Stimulated activated CD8-positive, alpha-beta memory T cell treated with anti-CD3 and anti-CD28 coated beads, Interleukin-15, amount 100 ng/mL, for 1 hour (primary cell): ENCODE measurements at places on chromosomes 2 and 18.

DNA sequence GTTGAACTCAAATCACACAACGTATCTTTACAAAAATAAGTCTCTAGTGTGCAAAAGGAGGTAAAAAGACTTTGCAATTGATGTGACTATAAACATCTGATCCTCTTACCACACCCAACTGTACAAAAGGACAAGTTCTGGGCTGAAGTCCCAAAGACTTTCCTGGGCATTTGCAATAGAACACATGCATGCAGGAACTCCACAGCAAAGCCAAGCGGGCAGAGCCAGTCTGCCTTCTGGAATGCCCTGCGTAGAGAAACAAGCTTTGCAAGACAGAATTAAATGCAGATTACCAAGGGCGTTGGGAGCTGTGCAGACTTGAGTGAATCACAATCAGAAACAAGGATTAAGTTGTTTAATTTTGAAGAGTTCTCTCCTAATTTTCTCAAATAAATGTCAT, 208.4 kb upstream of the ZNF521 start:
- DNase-seq = no peak

DNA sequence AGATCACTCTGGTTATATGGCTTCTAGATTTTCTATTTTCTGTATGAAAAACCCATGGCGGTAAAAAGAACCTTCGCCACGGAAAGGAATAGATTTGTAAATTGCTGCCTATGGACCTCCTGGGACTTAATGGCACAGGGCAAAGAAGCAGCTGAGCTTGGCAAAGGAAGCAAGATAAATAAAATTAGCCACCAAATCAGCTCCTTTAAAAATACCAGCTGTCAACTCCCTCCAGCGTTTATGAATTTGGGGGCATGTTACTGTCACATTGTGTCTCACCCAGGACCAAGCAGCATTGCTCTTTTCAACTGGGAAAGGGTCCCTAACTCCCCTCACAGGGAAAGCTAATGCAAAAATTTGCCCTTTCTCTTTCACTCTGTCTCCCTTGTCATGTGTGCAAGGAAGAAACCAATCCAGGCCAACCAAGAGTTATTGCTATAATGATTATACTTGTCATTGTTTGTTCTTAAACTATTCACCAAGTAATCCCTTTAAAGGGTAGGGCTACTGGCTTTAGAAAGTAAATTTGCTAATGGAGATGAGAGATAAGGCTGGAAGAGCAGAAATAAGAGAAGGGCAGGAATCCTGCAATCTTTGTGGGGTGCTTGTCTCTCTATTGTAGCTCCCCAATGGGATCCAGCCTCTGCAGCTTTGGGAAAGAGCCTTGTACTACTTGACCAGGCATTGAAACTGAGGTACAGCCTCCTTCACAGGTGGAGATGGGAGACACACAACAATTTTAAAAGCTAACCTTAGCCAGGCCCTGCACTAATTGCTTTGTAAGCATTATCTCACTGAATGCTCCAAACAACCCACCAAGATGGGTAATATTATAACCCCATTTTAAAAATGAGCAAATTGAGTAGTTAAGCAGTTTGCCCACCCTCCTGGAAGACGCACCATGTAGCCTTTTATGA, 119.1 kb upstream of the KLF7 start:
- no peak for DNase-seq

GRCh38 chr2:58680755-58681310, 439.7 kb upstream of the FANCL start:
- no peak for DNase-seq

DNA sequence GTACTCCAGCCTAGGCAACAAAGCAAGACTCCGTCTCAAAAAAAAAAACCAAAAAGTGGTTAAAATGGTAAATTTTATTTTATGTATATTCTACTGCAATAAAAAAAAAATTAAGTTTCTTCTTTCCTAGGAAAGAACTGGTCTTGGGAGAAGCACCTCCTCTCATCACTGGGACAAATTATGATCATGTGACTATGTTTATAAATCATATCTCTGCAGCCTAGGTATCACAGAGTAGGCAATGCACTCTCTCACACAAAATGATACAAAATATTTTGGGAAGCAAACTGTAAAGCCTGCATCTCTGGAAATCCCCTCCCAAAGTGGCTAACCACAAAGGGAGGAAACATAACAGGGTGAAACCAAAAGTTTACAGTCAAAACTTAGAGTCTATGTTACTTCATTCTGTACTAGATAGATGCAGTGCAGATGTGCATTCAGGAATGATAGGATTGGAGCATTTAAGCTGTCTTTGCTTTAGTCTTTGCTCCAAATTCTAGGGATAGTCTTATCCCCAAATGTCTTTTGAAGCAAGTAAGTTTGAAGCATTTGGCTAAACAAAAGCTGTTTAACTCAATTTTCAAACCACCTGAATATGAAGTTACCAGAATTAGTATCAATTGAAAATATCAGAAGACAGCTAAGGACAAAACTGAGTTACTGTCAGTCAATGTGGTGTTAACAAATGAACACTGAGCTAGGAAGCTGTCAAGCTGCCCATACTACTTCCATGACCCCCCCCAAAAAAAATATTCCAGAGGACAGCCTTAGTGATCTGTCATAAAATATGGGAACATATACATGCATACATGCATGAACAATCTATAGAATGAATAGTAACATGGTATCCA, 21.1 kb upstream of the MALT1 start:
- DNase-seq = no peak

DNA sequence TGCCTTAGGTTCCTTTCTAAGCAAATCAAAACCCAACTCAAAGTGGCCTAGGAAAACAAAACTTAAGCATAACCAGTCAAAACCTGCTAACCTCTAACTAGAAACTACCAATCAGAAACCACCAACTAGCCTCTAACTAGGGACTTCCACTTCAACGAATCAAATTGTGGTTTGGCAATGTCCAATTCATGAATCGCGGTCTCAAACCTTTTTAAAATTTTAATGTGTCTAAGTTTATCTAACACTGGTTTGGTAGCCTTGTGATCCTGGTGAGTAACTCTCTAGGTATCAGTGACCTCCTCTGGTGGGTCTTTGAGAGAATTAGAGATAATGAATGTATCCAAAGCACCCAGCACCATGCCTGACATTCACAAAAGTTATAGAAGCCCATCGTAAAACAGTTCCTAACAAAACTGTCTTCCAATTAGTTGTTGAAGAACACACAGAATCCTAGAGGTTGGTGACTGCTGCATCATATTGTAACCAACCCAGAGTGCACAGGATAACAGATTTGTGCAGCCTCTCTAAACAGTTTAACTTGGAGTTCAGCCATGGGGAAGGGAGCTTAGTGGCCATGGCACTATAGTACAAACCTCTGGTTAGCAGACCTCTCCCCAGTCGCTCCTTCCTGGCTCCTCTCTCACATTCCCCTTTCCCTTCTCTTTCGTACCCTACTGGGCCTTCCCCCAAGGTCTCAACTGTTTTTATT, 45.2 kb upstream of the B3GNT2 start:
- DNase-seq = no peak

DNA sequence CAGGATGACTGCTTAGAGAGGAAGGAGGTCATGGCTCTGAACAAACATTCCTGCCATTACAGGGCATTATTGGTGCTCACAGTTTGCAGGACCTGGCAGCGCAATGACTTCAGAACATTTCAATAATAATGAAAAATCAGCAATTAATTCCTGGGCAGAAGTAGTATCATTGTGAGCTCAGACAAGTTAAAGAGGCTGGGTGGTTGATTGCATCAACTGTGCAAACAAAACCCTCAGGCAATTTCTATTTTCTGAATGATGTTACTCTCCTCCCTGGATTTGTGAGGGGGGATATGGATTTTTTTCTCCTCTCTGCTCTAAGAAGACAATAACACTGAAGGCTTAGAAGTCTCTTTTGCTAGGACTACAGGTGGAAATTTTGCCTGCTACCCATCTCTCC, 168.1 kb upstream of the TACR1 start:
- no peak for DNase-seq

GRCh38 chr2:45459860-45460259, 151.2 kb downstream of the SRBD1 start:
- no peak for DNase-seq

- no peak for DNase-seq
These were observed 264.1 kb upstream of the MEIS1 start for GRCh38 chr2:66170744-66171330.

- DNase-seq = no peak
These were observed 95.0 kb downstream of the MAPK4 start for GRCh38 chr18:50654658-50655550.

DNA sequence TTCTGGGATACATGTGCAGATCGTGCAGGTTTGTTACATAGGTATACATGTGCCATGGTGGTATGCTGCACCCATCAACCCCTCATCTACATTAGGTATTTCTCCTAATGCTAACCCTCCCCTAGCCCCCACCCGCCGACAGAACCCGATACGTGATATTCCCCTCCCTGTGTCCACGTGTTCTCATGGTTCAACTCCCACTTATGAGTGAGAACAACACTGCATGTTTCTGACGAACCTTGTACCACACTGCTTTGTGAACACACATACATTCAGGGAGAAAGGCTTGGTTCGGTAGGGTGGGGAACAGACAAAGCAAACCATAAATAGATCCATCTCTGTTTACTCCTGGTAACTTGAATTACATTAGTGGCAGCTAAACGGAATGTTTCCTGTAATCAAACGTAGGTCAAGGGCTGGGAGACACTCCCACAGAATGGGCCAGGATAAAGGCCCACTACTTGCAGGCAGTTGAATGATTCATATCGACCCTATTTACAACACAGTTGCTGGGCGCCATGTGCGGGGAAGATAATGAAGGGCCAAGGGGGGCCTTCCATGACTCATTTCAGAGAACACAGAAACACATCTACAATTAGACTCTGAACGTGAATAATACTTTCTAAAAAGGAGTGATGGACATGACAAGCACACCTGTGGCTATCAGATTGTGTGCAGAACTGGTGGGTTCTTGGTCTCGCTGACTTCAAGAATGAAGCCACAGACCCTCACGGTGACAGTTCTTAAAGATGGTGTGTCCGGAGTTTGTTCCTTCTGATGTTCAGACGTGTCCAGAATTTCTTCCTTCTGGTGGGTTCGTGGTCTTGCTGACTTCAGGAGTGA, 56.8 kb upstream of the KIDINS220 start:
- no peak for DNase-seq

- DNase-seq = no peak
These were observed 273.3 kb downstream of the TCF4 start for GRCh38 chr18:55314615-55315237.

DNA sequence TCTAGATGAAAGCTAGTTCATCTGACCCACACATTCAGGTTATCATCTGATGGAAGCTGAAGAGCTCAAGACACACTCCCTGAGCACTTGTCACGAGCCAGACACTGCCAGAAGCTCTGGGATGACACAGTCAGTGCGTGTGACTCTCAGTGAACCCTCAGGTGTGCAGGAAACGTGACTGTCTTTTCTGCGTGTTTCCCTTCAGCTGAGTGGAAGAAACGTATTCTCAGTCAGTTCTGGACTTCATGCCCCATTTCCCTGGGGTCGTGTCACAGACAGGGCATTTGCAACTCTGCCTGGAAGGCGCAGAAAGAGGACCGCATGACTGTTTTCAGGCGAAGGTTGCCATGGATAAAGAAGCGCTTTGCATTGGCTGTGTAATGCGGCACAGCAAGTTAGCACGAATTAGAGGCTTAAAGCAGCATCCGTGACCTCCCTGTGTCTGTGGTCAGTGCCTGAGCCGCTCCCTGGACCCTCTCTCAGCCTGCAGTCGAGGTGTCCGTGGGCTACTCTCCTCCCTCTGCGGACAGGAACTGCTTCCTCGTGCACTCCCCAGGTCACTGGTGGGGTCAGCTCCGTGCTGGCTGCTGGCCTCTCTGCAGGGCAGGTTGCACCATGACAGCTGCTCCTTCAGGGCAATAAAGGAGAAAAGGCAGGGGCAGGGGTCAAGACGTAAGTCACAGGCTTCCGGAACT, 3.3 kb upstream of the ALLC start:
- no peak for DNase-seq

DNA sequence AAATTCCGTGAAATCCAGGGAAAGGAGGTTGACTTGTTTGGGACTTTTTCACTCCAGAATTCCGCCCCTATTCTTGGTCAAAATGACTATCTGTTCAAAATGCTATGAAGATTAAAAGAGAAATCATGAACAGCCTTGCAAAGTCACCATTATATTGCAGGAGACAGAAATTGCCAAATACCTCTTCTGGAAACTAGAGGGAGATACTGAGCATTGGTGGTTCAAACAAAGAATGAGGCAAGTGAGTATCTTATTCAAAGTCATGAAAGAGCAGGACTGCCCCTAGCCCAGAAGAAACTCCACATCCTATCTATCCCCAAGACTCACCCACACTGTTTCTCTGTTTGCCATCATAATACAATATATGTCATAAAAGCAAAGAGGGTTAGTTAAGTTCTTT, 862.3 kb upstream of the POU3F3 start:
- DNase-seq = no peak

GRCh38 chr2:226760412-226761194, 39.0 kb downstream of the IRS1 start:
- DNase-seq = no peak

DNA sequence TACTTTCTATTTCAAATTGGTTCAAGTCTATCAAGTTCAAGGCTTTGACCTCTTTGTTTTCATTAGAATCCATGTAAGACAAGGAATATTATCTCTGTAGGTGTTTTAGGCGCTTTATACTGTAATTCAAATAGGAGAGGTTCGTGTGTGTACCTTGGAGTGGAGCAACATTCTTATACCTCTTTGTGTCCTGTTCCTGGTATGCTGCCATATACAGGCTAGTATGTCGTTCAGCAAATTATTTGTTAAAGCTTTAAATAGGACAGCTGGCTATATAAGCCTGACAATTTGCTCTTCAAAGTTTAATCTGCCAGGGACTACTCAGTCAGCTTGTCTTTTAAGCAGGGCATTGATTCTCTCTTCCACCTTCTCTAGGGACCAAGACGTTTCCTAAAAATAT, 31.1 kb upstream of the SPAG16 start:
- DNase-seq = no peak

GRCh38 chr2:166607880-166608279, 113.8 kb upstream of the SCN7A start:
- no peak for DNase-seq

DNA sequence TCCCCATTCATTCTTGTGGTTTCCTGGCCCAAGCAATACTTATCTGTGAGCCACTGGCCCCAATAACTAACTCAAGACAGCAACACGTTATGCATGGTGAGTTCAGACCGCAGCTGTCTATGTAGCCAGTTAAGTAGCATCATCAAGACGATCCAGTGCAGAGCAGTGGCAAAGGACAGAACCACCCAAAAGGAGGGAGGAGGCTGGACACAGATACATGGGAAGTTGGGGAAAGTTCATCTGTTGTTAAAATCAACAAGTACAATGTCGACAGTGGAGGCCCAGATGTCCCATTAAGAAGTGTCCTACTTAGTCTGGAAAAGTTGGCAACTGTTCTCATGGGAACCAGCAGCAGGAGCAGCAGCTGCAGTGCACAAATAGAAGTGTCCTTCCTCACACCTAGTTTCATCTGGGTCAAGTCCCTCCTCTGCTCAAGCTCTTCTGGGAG, 106.9 kb upstream of the THOC1 start:
- DNase-seq = no peak
